ENCODE measurements at places on chromosomes 2 and 18.

- DNase-seq, result no peak
Observed at GRCh38 chr2:13616616-13617015, 899.9 kb downstream of the TRIB2 start.

- no peak for DNase-seq
Observed at GRCh38 chr18:30696201-30696600, 346.3 kb downstream of the DSC3 start.

GRCh38 chr2:85649201-85650190, 18.5 kb downstream of the SFTPB start:
- DNase-seq, result no peak

DNA sequence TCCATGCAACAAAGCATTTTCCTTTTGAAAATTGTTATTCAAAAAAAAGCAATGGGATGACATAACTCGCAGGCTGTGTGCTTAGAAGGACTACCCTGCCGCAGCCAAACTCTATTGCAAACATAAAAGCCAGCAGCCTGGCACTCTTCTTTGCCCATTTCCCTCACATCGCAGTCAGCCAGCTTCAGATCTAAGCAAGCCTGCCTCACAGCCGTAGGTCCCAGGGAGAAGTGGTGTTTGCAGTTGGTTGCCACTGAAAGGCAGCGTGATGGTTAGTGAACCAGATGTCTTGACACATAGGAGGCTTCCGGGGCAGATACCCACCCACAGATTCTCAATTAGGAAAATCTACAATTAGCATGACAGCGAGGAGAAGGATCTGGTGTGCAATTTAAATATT, 655.2 kb downstream of the RNF144A start:
- DNase-seq, result no peak

- DNase-seq, result peak; percentile 7
Observed at GRCh38 chr2:68318914-68319397, 793 bp downstream of the CNRIP1 start.

GRCh38 chr18:29181151-29181901, 1004.4 kb upstream of the CDH2 start:
- DNase-seq, result no peak

GRCh38 chr2:86037141-86037794, 68.4 kb downstream of the POLR1A start:
- DNase-seq, result no peak

DNA sequence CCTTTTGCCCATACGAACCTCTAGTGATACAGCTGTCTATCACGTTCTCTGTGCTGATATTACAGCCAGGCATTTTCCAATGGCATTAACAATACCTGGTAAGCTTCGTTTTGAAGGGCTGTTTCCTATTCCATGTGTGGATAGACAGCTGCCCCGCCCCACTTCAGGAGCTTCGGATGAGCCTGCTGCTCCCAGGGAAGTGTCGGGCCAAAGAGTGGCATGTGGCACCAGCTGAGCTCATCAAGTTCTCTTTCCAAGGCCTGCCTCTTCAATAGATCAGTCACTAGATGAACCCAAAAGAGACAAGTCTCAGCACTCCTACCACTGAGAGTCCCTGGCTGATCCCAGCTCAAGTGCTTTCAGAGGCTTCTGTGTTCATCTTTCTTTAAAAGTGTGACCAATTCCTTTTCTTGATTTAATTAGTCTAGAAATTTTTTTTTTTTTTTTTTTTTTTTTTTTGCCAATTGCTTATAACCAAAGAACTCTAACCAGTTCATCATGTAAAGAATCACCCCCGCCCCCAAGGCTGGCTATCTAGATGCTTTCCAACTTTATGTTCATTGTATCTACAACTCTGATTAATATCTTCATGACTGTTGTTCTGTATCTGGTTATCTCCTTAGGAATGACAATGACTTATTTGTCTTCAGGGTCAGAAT, 46.6 kb downstream of the HDAC4 start:
- no peak for DNase-seq

DNA sequence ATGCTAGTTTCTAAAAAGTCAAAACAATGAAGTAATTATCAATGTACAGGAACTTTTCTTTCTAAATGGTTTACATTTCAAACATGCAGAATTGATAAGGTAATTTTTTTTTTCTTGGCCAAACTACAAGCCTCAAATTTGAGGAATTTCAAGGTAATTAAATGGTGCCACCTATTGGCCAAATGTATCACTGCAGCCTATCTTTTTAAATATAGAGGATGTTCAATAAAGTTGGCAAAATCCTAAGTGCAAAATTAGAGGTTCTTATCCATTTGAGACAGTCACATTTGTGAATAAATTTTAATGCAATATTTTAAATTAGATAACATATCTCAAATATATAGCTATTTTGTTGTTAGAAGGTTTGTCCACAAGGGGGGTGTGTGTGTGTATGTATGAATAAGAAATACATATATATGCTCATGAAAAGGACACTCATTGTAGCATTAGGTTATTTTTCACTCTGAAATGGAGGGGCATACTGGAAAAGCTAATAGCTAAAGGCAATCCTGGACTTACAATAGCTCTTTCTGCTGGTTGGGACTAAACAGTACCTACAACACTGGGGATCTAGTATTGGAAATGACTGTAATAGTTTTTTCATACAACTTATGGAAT, 26.2 kb downstream of the MMADHC start:
- DNase-seq, result no peak

- no peak for DNase-seq
Observed at GRCh38 chr2:144703852-144704708, 184.2 kb upstream of the ZEB2 start.

GRCh38 chr2:85049236-85049635, 78.3 kb downstream of the KCMF1 start:
- DNase-seq, result no peak

- DNase-seq, result peak; percentile 69
Observed at GRCh38 chr2:204544961-204545860, at the start of gene PARD3B. TSS of gene PARD3B (plus strand) at chr2:204545475. CDS start at chr2:204546000, 525 bp downstream.

DNA sequence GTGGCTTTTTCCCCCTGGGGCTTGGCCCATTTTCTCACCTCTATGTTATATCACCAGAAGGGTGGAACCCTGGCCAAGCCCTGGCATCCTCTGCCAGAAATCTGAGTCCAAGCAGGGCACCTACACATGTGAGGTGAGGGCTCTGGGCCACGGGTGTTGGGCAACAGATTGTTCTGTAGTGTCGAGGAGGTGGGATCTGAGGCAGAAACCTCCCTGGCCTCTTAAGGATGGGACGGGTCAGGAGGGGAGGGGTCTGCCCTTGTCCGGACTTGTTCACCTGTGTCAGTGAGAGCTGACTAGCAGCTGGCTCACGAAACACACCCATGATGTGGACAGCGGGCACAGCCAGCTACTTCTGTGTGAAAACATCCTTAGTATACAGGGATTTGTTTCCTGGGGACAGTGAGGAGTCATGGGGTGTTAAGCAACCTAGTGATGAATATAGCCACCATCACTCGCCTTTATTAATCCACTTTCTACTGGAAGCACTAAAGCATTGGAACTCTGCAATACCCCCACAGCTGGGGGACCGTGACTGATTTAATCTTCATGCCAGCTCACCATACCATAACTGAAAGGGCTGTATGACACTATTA, 35.6 kb downstream of the EPAS1 start:
- no peak for DNase-seq

DNA sequence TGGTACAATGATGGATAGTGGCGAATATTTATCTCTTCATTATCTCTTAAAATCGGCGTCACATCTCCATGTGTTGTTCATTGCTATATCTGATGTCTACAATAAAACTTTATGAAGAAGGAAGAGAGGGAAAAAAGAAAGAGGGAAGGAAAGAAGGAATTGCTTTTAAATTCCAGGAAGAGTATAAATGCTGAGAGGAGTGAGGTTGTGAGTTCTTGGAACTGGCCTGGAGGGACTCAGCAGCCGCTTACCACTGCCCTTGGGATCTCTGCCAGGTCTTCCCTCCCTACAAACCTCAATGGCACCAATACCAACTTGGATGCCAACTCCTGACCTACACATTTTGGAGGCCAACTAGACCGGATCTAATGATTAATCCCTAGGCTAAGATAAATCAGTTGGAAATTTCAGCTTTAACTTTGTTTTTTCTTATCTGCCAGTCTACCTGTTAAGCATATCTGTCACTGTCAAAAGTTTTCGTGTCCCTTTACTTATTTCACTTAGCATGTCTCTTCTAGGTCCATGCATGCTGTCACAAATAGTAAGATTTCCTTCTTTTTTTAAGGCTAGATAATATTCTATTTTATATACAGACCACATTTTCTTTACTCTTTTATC, 9.8 kb downstream of the SCN9A start:
- no peak for DNase-seq

Measured in HEK293T (cell line).